Jurkat, Clone E6-1 (cell line): ENCODE measurements at places on chromosomes 2 and 18.

- DNase-seq: no peak
Measured at GRCh38 chr2:179441551-179441950, 176.9 kb upstream of the SESTD1 start.

GRCh38 chr18:8820396-8821082 lies 115.2 kb downstream of the MTCL1 start:
- no peak for DNase-seq

- no peak for DNase-seq
Measured at GRCh38 chr18:76571689-76572088, 76.6 kb upstream of the ZNF516 start.

GRCh38 chr18:65567372-65567771 lies 183.4 kb upstream of the CDH7 start:
- peak; percentile 14 for DNase-seq

DNA sequence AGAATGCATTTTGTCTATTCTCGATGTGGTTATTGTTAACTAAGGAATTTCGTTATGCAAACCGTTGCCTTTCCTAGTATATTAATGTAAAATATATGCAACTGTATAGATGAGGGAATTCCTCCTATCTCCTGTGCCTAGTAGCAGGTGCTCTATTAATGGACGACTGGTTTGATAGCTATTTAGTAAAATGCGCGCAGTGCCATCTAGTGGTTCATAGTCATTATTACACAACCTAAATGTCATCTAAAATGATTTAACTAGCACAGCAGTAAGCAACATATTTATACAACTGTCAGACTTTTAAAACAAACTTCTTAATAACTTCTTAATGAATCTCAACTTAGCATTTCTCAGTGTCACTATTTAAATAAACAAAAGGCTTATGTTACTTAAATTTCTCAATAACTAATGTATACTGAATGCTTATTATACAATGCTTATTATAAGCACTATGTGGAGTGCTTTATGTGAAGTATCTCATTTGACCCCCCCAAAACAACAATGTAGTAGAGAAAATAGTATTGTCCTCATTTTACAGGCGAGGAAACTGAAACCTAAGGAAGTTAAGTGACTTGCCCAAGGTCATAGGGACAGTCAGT lies 77.9 kb downstream of the DTNA start:
- DNase-seq: peak; percentile 66

- peak; percentile 30 for DNase-seq
Measured at GRCh38 chr2:24164416-24164973, 10.4 kb upstream of the FAM228A start.
